LHCN-M2 (cell line): ENCODE measurements at places on chromosomes 11 and 22. TPM values are rescaled to one million over a fixed set of nuclear protein-coding genes. Genes with fewer than 3 reads are reported as not detected.

GRCh38 chr11:15093432-15093831, 20.0 kb downstream of the CALCB start:
- DNase-seq: no peak

- DNase-seq: no peak
Measured at GRCh38 chr11:108592591-108593213, 866 bp downstream of the EXPH5 start.

- DNase-seq: no peak
Measured at GRCh38 chr11:63590024-63590788, 24.0 kb downstream of the PLAAT3 start.

GRCh38 chr11:77340501-77340900, 39.0 kb upstream of the GDPD4 start:
- DNase-seq: no peak

DNA sequence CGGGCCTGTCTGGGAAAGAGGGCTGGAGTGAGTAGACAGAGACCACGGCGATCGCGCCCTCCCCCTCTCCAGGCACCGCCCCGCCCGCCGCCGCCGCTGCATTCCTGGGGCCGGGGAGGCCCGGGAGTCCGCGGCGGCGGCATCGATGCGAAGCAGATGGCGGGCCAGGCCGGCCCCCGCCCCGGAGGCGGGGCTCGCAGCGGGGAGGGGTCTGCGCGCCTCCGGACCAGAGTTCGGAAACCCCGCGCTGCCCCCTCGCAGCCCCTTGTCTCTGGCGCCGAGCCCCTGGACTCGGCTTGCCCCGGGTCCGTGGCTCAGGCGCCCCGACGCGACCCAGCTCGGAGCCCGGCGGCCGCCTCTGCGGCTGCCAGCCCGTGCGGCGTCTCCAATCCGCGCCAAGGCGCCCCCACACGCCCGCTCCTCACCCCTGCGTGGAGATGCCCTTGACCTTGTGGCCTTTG, 1.3 kb downstream of the SCARF2 start:
- peak; percentile 8 for DNase-seq

DNA sequence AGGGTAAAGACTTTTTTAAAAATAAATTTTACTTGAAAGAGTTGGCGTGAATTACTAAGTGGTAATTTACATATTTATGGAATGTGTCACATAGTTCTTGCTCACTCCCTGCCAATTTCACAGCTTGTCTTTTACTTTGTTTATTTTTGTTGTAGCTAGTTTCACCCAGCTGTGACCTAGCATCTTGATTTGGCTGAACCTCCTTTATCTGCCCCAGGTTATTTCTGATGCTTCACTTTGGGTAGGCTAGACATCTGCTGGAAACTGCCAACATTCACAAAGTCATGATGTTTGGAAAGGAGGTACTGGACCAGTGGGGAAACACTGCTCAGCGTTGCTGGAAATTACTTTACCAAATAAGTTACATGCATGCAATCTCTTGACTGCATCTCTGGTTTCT, 1676.0 kb upstream of the RAG2 start:
- peak; percentile 48 for DNase-seq

DNA sequence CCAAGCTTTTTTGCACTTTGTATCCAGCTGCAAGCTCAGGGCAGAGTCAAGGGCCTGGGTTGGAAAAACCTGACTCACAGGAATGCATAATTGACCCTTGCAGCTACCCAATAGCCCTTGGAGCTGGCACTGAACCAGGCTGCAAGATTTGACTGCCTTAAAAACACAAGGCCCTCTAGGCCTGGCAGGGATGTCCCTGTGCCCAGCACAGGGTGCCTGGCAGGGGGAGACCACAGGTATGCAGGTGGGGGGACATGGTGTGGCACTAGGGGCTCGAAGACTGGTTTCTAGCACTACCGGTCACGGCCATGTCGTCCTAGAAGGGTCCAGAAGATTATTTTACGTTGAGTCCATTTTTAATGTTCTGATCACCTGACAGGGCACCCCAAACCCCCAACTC, 30.2 kb downstream of the SBF1 start:
- DNase-seq: peak; percentile 73

GRCh38 chr11:17721242-17721999, 2.0 kb downstream of the MYOD1 start:
- peak; percentile 27 for DNase-seq

GRCh38 chr11:131649856-131650255, 279.4 kb downstream of the NTM start:
- DNase-seq: no peak

The DKK3 gene
- 263 and 273 TPM in 2 replicates for total RNA-seq

The GGTLC2 gene
- total RNA-seq: not detected in 2 replicates

The CDON gene
- total RNA-seq: 22.6 and 40.3 TPM in 2 replicates

The FAM180B gene
- total RNA-seq: not detected in 2 replicates

The DDT gene
- total RNA-seq: 98.8 and 134 TPM in 2 replicates

The OR4D5 gene
- not detected in 2 replicates for total RNA-seq

The BRSK2 gene
- total RNA-seq: 0.34 TPM in 1 of 2 replicates, not detected in the other

The LAYN gene
- 18.8 and 23.1 TPM in 2 replicates for total RNA-seq
